ENCODE measurements at places on chromosomes 12 and 14.

DNA sequence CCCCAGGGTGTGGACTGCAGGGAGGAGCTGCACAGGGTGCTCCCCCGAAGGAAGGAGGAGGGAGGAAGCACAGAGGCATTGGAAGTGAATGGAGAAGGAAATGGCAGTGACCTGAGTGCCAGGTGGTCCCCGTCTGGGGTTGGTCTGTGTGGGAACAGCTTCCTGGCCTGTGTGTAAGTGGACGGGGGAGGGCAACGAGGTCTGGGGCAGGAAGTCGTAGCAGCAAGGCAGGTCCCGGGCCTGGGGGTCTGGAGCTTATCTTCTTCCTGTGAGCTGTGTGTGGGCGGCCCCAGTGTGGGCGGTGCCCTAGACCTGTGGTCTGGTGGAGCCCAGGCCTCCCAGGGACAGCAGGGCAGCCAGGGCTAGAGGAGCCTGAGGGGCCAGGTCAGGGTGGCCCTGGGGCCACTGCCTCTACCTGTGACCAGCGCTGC, 382.1 kb downstream of the TMEM121 start:
- DNase-seq, result no peak

GRCh38 chr14:102905116-102906108, 17.1 kb upstream of the AMN start:
- DNase-seq, result no peak

DNA sequence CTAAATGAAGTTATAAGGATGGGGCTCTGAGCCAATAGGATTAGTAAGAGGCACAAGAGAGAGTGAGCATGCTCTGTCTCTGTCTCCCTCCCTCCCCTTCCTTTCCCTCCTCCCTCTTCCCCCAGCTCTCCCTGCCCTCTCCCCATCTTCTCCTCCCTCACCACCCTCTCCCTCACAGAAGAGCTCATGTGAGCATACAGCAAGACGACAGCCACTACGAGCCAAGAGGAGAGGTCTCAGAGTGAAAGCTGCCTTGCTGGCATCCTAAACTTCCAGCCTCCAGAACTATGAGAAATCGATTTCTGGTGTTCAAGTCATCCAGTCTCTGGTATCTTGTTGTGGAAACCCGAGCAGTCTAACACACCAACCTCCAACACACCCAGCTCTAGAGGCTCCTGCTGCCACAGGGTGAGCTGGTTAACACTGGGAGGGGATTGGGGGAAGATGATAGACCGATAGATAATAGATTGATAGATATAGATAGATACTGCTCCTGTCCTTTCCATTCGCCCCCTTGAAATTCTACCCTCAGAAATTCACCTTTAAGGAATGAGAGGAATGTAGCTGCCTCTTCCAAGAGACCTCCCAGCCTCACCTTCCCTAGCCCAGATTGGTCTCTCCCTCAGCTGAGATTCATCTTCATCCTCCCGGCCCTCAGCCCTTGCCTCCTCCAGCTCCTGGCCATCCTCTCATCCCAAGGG, 25.8 kb upstream of the ACTN1 start:
- no peak for DNase-seq

DNA sequence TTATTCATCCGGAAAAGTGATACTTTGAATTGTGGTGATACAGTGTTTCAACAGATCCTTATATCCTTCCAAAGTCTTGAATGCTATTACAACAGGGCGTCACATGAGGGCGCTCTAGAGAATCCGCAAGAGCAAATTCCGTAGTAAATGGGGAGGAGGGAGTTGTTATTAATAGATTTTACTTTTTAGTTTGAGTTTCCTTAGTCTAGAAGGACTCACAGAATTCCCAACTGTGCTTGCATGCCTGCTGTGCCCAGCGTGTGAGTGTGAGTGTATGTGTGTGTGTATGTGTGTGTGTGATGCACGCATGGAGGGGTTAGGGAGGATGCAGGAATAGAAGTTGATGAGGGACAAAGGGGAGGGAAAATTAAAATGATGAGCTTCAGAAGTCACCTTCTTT, 375.3 kb downstream of the C12orf75 start:
- no peak for DNase-seq

- no peak for DNase-seq
These were observed 302.8 kb downstream of the CACNA1C start for GRCh38 chr12:2355604-2356003.
